ENCODE measurements at places on chromosomes 3 and 15. TPM values are rescaled to one million over a fixed set of nuclear protein-coding genes. Genes with fewer than 3 reads are reported as not detected.

The GOLGA8S gene
- 0.82 TPM for total RNA-seq

The C3orf85 gene
- not detected for total RNA-seq

The IGDCC3 gene
- 5.4 TPM for total RNA-seq

The KLHL40 gene
- total RNA-seq = 7.7 TPM

The SI gene
- not detected for total RNA-seq

The SKOR1 gene
- total RNA-seq = 0.33 TPM

The SLC15A2 gene
- 28.6 TPM for total RNA-seq

The AQP9 gene
- 2.9 TPM for total RNA-seq

The SEMA6D gene
- total RNA-seq = 69.2 TPM

The LSAMP gene
- 52.5 TPM for total RNA-seq

The RHCG gene
- 1.0 TPM for total RNA-seq

The CHRNA5 gene
- 3.6 TPM for total RNA-seq

The GP9 gene
- 1.2 TPM for total RNA-seq

The CD80 gene
- total RNA-seq = 0.77 TPM

The CCDC14 gene
- 125 TPM for total RNA-seq

The C15orf61 gene
- total RNA-seq = 11.3 TPM

The RETNLB gene
- total RNA-seq = not detected

The ANKRD34C gene
- 0.22 TPM for total RNA-seq

The SMAD6 gene
- total RNA-seq = 21.2 TPM

The ALDH1L1 gene
- 2.5 TPM for total RNA-seq

The IMPG2 gene
- 221 TPM for total RNA-seq

The ERC2 gene
- total RNA-seq = 24.2 TPM

The SEMA3B gene
- total RNA-seq = 107 TPM

The TIGIT gene
- total RNA-seq = not detected
